Osteoblast (primary cell): ENCODE measurements at places on chromosomes 16 and 17. TPM values are rescaled to one million over a fixed set of nuclear protein-coding genes. Genes with fewer than 3 reads are reported as not detected.

- H3K36me3 ChIP-seq: no peaks in the 10 kb centered on the region
- H3K27me3 ChIP-seq: peaks cover 5% of the 10 kb centered on the region
- H3K4me1 ChIP-seq: peaks cover 8% of the 10 kb centered on the region
- H3K27ac ChIP-seq: peak overlapping the region; percentile 26
- H3K4me3 ChIP-seq: peak overlapping the region; percentile 63
Measured at GRCh38 chr17:36721560-36722120, 120.3 kb downstream of the MRM1 start.

GRCh38 chr16:71501547-71501946 lies 12.4 kb upstream of the ZNF19 start:
- H3K36me3 ChIP-seq: no peaks in the 10 kb centered on the region
- no peak overlapping the region for H3K27ac ChIP-seq
- peaks cover 4% of the 10 kb centered on the region for H3K27me3 ChIP-seq

- no peaks in the 10 kb centered on the region for H3K27me3 ChIP-seq
- peak overlapping the region; percentile 86 for H3K27ac ChIP-seq
- peaks cover 6% of the 10 kb centered on the region for H3K4me1 ChIP-seq
Measured at GRCh38 chr16:635573-636205, 416 bp downstream of the METTL26 start.

GRCh38 chr17:47736501-47737495 lies 3.8 kb downstream of the TBX21 start:
- no peaks in the 10 kb centered on the region for H3K4me1 ChIP-seq
- no peaks in the 10 kb centered on the region for H3K36me3 ChIP-seq
- peak; percentile 50 for DNase-seq

DNA sequence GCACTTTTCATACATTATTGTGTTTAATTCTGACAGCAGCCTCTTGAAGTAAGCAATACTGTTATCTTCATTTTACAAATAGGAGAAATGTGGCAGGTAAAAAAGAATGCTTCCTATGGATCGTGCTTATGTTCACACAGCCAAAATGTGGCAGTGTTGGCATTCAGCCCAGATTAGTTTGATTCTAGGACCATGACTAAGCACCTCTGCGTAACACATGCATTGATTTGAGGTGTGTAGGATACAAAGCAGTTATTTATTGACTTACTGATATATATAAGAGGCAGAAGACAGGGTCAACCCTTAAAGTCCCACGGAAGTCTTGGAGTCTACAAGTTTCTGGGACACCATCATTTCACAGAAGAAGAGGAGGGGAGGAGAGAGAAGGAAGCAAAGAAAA lies 1144.4 kb upstream of the GOT2 start:
- peak; percentile 47 for DNase-seq
- H3K36me3 ChIP-seq: no peaks in the 10 kb centered on the region

DNA sequence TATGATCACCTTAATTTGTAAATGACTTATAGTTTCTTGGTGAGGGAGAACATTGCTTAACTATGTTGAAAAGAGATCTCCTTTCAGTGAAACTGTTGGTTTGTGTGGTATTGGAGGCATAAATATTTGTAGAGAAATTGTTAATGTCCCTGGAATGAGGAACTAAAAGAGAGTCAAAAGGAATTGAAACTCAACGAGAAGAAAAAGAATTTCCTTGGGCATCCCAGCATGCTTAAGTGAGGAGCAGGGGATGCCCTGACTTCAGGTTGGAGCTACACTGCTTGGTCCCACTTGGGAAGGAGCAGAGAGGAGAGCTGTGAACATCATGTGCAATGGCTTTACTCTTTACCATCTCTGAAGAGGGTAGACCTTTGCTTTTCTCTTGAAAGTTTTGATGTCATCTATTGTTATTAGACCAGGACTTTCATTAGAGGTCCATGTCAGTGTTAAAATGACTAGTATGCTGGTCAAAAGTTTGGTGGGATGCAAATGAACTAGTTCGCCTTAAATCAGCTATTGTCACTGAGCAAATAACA lies 21.7 kb downstream of the KRT23 start:
- peaks cover 31% of the 10 kb centered on the region for H3K4me1 ChIP-seq
- H3K36me3 ChIP-seq: no peaks in the 10 kb centered on the region
- H3K4me3 ChIP-seq: no peak overlapping the region
- H3K27me3 ChIP-seq: no peaks in the 10 kb centered on the region
- no peak for DNase-seq

- H3K27ac ChIP-seq: no peak overlapping the region
- H3K4me1 ChIP-seq: no peaks in the 10 kb centered on the region
- H3K36me3 ChIP-seq: no peaks in the 10 kb centered on the region
- H3K4me3 ChIP-seq: no peak overlapping the region
- peaks cover 38% of the 10 kb centered on the region for H3K27me3 ChIP-seq
- no peak for DNase-seq
Measured at GRCh38 chr16:82178352-82178751, 8.3 kb upstream of the MPHOSPH6 start.

The PIK3R6 gene
- not detected in 2 replicates for total RNA-seq

The CDIP1 gene
- total RNA-seq: 10.5 and 13.6 TPM in 2 replicates

The CETP gene
- not detected in 2 replicates for total RNA-seq

- peak; percentile 69 for DNase-seq
- H3K27me3 ChIP-seq: no peaks in the 10 kb centered on the region
- no peaks in the 10 kb centered on the region for H3K36me3 ChIP-seq
- peak overlapping the region; percentile 85 for H3K4me3 ChIP-seq
Measured at GRCh38 chr17:47324224-47325020, 667 bp downstream of the EFCAB13 start.

DNA sequence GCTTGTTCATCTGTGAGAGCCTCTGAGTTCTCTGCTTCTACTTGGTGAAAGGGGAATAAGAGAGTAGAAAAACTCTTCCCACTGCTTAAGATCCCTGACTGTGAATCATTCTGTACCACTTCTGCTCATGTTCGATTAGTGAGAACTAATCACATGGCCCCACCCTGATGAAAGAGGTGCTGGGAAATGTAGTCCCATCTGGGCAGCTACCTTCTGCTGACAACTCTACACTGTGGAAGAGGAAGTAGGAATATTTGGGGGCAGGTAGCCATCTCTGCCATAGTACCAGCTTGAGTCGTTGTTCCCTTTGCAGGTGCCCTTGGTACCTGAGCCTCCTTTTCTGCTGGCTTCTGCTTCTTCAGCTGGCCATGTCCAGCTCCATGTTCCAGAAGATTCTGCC lies 29.9 kb downstream of the NKD1 start:
- H3K27ac ChIP-seq: no peak overlapping the region
- H3K4me1 ChIP-seq: no peaks in the 10 kb centered on the region
- no peak overlapping the region for H3K4me3 ChIP-seq
- no peaks in the 10 kb centered on the region for H3K36me3 ChIP-seq
- H3K27me3 ChIP-seq: no peaks in the 10 kb centered on the region
- DNase-seq: no peak

- H3K4me3 ChIP-seq: no peak overlapping the region
- H3K4me1 ChIP-seq: peaks cover 21% of the 10 kb centered on the region
Measured at GRCh38 chr16:72999541-73000019, 48.3 kb downstream of the ZFHX3 start.

- no peak overlapping the region for H3K27ac ChIP-seq
- no peak overlapping the region for H3K4me3 ChIP-seq
- peaks cover 6% of the 10 kb centered on the region for H3K36me3 ChIP-seq
- DNase-seq: no peak
- H3K27me3 ChIP-seq: no peaks in the 10 kb centered on the region
Measured at GRCh38 chr17:2444382-2444781, 43.5 kb upstream of the MNT start.

DNA sequence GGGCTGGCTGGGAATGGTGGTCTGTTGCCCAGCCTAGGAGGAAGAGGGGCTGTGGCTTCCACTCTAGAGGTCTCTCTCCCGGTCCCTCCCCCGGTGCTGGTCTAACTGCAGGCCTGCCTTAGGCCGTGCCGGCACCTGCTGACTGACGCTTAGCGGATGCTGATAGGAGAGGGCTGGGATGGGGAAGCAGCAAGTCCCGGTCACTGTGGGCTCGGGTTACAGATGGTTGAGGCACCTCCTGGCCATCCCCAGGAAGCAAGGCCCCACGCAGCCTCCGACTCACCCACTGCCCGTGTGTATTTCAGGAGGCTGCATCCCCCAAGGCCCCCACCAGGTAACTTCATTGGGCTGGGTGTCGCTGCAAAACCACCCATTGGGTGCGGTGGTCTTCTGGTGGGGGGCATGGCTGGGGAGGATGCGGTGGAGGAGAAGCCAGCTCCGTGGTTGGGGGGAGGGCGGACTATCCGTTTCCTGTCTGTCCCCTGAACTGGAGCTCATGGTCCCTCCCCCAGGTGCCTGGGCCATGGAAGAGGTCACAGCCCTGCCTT lies 278.9 kb downstream of the SEC14L1 start:
- H3K4me3 ChIP-seq: no peak overlapping the region
- peak; percentile 52 for DNase-seq
- no peak overlapping the region for H3K27ac ChIP-seq

GRCh38 chr16:81537721-81538561 lies 93.3 kb downstream of the CMIP start:
- peak overlapping the region; percentile 34 for H3K27ac ChIP-seq
- no peak overlapping the region for H3K4me3 ChIP-seq
- peaks cover 29% of the 10 kb centered on the region for H3K4me1 ChIP-seq
- DNase-seq: peak; percentile 94

DNA sequence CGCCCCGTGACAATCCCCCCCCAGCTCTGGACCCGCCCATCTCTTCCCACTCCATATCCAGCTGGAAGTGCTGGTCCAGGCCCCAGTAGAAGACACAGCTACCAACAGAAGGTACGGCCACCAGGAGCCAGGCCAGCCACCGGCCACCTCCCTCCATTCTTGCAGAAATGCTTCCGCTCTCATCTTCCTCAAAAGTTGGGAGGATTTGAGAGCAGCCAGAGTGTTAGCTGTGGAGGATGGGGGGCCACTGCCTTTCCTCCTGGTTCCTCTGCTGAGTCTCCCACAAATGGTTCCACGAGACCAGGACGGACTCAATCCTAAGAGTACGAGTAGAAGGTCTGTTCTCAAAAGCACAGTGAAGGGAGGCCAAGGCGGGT lies 78.3 kb downstream of the GAS7 start:
- H3K27me3 ChIP-seq: no peaks in the 10 kb centered on the region
- no peak for DNase-seq
- H3K36me3 ChIP-seq: no peaks in the 10 kb centered on the region
- H3K4me1 ChIP-seq: no peaks in the 10 kb centered on the region
- no peak overlapping the region for H3K27ac ChIP-seq
- no peak overlapping the region for H3K4me3 ChIP-seq

The NME3 gene
- 49.2 and 55.4 TPM in 2 replicates for total RNA-seq

DNA sequence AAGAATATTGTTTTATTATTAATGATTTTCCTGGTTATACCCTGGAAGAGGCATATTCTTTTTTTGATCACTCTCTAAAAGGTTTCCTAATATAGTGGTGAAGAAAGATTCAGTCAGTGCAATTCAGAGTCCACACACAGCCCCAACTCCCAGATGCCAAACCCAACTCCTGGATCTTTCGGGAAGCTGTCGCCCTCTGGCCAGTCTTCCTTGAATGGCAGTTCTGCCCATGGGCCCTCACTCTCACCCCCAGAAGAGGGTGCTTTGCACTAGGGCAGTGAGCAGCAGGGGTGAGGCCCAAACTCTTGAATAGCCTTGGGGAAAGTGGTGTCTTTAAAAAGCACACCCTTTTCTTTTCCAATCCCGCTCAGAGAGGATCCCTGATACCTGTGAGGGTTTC lies 11.0 kb downstream of the KRT32 start:
- DNase-seq: peak; percentile 6
- H3K4me1 ChIP-seq: peaks cover 11% of the 10 kb centered on the region
- H3K4me3 ChIP-seq: no peak overlapping the region
- H3K36me3 ChIP-seq: no peaks in the 10 kb centered on the region

DNA sequence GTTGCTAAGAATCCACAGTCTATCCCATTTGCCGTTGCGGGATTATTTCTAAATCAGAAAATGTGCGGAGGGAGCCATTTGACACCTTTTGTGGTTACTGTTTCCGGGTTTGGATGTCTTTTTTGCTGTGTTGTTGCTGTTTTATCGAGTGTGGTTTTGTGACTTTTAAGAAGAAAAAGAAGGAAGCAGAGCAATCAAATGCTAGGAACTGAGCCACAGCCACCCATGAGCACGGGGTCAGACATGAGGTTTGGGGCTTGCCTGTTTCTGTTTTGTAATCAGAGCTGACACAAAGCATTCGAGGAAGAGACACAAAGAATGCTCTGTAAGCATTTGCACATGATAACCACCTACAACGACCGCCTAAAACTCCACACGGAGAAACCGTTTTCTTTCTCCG lies 53.1 kb upstream of the CHMP6 start:
- no peaks in the 10 kb centered on the region for H3K27me3 ChIP-seq
- no peak overlapping the region for H3K4me3 ChIP-seq
- peak; percentile 48 for DNase-seq

GRCh38 chr17:62964506-62964905 lies 1.5 kb upstream of the TANC2 start:
- no peaks in the 10 kb centered on the region for H3K36me3 ChIP-seq
- peaks cover 36% of the 10 kb centered on the region for H3K4me1 ChIP-seq
- no peak overlapping the region for H3K4me3 ChIP-seq
- H3K27ac ChIP-seq: no peak overlapping the region
- DNase-seq: no peak

GRCh38 chr16:15704545-15704987 lies 54.5 kb downstream of the NDE1 start:
- peaks cover 25% of the 10 kb centered on the region for H3K36me3 ChIP-seq
- H3K4me3 ChIP-seq: no peak overlapping the region
- H3K27ac ChIP-seq: no peak overlapping the region
- DNase-seq: peak; percentile 96

DNA sequence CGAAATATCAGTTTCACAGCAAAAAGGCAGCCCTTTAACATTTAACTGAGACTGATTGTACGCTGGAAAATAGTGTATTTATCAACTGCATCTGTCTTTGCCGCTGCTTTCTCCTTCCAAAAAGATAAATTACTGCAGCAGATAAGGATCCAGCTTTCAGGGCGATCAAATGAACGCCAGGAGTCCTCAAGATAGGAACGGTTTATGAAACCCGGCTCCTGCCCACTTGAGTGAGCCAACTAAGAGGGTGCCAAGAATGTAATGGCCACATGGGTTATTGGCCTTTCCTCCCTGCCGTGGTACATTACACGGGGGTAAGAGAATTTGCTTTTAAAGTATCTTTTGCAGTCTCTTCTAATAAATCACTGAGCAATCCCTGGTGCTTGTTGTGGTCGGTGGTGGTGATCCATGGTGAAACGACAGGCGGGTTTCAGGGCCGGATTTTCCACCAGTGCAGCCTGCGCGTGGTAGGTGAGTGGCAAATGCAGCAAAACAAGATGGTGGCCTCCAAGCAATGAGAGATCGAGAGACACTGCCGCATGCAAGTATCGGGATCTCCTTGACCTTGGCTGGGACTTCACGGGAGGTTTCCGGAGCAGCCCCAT lies 67.5 kb upstream of the IRX6 start:
- H3K4me3 ChIP-seq: no peak overlapping the region
- H3K27me3 ChIP-seq: no peaks in the 10 kb centered on the region
- DNase-seq: no peak
- no peaks in the 10 kb centered on the region for H3K36me3 ChIP-seq
- H3K4me1 ChIP-seq: no peaks in the 10 kb centered on the region

The KRTAP17-1 gene
- total RNA-seq: not detected in 2 replicates

- no peak for DNase-seq
- H3K27me3 ChIP-seq: peaks cover 16% of the 10 kb centered on the region
- H3K4me3 ChIP-seq: no peak overlapping the region
- no peaks in the 10 kb centered on the region for H3K4me1 ChIP-seq
Measured at GRCh38 chr17:74603037-74603635, 11.1 kb upstream of the CD300LD start.
